ENCODE measurements at places on chromosomes 11 and 22. TPM values are rescaled to one million over a fixed set of nuclear protein-coding genes. Genes with fewer than 3 reads are reported as not detected.

The P4HA3 gene
- 0.12 TPM for total RNA-seq

The DRICH1 gene
- 0.79 TPM for total RNA-seq

The FBLN1 gene
- total RNA-seq, result 65.5 TPM

The OR8U1 gene
- total RNA-seq, result not detected

The TMEM121B gene
- total RNA-seq, result 0.12 TPM

The LDHAL6A gene
- total RNA-seq, result not detected

The FAR1 gene
- total RNA-seq, result 111 TPM

The TCN1 gene
- 0.67 TPM for total RNA-seq

DNA sequence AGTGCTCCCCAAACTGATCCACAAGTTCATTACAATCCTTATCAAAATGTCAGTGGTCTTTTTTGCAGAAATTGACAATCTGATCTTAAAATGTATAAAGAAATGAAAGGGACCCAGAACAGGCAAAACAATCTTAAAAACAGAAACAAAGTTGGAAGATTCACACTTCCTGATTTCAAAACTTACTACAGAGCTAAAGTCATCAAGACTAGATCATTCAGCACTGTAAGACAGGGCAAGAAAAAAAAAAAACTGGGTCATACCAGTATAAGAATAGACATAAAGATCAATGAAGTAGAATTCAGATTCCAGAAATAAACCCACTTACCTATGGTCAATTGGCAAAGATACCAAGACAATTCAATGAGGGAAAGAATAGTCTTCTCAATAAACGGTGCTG lies 4.5 kb upstream of the STK33 start:
- DNase-seq, result no peak

DNA sequence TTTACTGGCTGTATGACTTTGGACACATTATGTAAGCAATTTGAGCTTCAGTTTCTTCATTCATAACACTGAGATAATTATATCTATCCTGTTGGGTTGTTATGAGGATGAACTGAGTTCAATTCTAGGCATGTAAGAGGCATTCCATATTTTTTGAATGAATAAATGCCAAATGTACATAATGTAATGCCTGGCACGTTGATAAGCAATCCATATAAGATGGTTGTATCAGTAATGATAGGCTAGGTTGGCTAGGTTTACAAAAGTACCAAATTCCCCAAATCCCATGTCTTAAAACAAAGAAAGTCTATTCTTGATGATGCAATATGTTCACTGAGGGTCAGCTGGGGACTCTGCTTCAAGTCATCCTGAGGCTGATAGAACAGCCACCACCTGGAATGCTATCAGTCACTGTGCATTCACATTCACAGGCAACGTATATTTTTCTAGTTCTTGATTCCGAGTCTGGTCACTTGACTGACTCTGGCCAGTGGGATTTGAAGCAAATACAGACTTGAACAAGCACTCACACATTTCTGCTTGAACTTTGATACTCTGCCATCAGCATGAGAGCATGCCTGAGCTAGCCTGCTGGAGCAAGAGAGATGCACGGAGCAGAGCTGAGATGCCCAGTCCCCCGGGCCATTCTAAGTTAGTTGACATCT lies 104.0 kb upstream of the TIMP3 start:
- DNase-seq, result no peak

- no peak for DNase-seq
Measured at GRCh38 chr11:29978549-29978948, 38.3 kb downstream of the KCNA4 start.

DNA sequence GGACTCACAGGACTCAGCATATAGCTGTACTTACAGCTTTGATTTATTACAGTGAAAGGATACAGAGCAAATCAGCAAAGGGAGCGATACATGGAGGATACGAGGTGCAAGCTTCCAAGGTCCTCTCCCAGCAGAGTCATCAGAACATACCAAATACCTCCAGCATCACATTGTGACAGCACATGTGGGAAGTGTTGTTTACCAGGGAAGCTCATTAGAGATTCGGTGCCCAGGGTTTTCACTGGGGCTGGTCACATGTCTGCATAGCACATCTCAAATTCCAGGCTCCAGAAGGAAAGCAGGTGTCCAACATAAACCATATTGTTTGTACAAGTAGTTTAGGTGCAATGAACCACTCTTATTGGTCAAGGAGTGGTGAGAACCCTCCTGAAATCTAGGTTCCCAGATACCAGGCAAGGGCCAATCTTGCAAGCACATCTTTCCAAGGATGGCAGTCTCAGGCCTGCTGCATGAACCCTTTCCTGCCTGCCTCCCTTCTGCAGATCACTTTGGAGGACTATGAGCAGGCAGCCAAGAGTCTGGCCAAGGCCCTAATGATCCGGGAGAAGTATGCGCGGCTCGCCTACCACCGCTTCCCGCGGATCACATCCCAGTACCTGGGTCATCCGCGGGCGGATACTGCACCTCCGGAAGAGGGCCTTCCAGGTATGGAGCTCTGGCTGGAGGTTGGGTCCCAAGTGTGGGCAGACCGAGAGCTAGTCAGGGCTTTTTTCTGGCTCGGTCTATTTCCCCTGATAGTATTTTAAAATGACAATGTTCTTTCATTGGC lies 26.7 kb downstream of the AMPD3 start:
- DNase-seq, result no peak

DNA sequence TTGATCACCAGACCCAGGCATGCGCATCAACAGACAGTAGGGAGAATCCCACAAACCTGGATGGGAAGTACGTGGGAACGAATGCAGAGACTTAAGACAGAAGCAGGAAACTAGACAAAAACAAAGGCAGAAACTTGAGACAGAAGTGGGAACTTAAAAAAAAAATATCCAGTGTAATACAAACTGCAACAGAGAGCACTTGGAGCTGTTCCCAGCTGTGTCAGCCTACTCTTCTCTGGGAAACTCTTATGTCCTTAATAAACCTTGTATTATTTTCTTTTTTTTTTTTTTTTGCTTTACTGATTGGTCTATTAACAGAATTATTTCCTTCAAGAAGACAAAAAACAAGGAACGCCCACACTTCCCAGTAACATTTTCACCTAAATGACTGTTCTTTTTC lies 1818.1 kb upstream of the RAG2 start:
- DNase-seq, result no peak

DNA sequence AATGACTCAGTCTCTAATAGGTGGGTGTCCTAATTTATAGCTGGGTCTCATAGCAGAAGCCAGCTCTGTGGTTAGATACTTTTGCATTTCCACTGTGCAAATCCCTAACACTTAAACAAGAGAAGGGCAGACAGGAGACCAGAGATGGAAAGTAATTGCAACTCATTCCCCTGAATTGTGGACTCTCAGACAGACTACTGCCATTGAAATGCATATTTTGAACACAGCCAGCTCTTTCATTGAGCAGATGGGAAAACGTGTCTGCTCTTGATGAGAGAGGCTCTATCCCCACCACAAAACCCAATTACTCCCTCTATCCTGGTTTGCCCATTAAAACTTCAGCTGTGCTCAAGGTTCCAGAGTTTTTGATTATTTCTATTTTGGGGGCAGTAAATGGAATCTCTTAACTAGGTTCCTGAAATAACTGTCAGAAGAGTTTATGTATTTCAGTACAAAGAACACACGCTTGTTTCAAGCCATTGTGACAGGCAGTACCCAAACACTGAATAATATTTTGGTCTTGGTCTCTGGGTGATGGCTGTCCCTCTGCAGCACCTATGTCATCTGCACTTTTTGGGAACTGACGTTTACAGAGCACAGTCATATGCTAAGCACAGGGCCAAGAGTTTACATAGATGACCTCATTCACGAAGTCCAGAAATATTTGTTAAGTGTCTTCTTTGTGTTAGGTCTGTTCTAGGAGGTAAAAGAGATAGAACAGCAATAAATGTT lies 41.7 kb downstream of the FAM227A start:
- no peak for DNase-seq

DNA sequence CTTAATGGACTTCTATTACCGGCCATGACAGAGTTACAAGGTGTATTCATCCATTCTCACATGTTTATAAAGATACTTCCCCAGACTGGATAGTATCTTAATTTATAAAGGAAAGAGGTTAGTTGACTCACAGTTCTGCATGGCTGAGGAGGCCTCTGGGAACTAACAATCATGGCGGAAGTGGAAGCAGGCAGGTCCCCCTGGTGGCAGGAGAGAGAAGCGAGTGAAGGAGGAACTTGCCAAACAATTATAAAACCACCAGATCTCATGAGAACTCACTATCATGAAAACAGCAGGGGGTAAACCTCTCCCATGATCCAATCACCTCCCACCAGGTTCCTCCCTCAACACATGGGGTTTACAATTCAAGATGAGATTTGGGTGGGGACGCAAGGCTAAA lies 170.0 kb upstream of the PDGFD start:
- no peak for DNase-seq

DNA sequence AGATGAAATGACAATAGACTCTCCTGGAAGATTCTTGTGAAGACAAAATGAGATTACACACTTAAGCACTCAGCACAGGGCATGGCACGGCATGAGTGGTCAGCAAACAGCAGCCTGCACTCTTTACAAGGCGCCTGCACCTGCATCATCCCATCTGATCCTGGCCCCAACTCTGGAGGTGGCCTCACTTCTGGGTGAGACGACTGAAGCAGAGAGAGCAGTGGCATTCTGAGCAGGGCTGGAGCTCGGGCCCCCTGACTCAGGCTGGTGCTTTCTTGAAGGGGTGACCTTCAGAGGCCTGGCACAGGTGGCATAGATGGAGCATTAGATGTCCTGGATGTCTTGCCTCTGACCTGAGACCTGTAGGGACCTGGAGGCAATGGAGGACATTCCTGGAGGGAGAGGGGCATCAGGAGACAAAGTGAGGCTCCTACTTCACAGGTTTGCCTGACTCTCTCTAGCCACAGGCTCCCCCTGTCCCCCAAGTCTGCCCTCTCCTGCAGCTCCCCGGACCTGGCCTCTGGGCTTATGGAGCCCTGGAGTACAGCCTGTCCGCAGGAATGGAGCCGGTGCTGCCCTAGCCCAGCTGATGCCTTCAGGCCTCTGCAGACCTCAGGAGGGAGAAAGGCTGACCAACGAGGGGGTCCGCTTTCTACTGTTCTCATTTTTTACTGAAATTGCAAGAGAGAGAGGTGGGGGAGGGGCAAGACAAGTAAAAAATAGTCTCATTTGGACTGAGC lies 65.5 kb upstream of the THY1 start:
- DNase-seq, result no peak

DNA sequence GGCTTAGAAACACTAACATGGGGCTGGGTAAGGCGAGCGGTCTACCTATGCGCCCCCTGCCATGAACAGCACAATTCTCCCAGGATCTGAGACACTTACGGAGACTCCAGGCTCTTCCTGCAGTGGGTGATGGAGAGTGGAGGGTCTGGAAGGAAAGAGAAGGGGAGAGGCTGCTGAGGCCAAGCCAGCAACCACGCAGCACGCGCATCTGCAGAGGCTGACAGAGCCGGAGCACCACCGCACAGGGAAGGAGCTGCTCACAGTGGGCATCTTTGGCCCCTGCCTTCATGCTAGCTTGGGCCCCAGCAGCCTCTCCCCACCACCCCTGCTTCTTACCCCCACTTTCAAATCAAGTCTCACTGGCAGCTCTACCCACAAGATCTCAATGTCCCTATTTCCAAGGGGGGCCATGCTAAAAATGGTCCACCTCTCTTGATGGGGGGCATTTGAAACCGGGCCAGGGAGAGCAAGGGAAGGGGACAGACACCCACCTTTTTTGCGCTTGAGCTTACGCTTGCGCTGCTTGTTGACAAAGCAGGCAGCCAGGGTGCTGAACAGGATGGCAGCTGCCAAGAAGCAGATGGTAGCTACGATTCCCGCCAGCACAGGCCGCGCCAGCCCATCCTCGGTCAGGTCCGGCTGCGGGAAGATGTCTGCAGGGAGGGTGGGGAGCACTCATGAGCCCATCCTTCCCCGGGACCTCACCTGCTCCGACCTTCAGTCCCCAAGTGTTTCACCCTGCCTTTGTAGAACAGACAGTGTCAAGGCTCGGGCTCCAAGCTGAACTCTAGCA lies 34.5 kb downstream of the IGSF9B start:
- DNase-seq, result no peak

GRCh38 chr11:34650528-34650927 lies 29.6 kb downstream of the EHF start:
- DNase-seq, result no peak

DNA sequence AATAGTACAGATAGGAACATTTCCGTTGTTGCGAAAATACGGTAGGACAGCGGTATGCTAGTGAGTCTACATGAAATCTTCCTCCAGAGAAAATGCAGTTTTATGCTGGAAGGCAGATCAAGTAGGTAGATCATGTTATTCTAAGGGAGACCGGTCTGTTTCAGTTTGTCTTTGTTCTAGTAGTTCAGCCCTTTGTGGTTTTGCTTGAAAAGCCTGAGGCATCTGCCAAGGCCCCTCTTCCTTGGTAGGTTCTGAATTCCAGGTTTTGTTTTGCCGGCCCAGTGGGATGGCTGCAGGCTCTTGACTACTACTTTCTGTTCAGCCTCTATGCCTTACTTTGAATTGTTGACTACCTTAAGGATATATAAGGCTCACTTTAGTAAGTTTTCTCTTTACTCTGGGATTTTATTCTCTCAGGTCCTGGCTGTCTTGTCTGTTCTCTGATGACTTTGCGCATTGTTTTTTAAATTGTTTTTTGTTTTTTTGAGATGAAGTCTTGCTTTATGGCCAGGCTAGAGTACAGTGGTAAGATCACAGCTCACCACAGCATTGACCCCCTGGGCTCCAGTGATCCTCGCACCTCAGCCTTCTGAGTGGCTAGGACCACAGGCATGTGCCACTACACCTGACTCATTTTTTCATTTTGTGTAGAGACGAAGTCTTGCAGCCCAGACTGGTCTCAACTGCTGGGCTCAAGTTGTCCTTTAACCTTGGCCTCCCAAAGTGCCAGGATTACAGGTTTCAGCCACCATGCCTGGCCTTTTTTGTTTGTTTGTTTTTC lies 53.7 kb downstream of the HIPK3 start:
- no peak for DNase-seq

GRCh38 chr11:32172848-32173834 lies 82.3 kb downstream of the RCN1 start:
- peak; percentile 49 for DNase-seq

DNA sequence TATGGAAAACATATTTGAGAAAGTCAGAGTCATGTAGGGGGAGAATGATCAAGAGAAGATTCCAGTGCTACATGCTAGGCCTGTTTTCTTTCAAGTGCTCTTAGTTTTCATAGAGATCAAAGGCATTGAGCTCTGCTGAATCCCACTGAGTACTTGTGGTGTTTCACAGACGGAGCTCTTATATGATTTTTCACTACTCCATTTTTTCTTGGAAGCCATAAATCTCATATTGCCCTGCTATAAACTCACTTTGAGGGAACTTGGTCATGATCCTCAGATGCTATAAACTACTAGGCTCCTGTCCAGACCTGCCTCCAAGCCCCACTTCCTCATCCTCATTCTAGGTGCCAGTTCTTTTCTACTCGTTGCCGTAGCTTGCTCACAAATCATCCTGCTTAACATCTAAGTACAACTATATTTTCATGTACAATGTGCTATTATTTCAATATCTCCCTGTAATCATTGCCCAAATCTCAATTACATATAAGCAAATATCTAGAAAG lies 180.8 kb upstream of the CCDC179 start:
- DNase-seq, result peak; percentile 45

- no peak for DNase-seq
Measured at GRCh38 chr11:57972013-57972367, 51.7 kb upstream of the OR9Q1 start.

- no peak for DNase-seq
Measured at GRCh38 chr11:69080257-69080995, 31.7 kb downstream of the TPCN2 start.

All from colonic mucosa (tissue), 4 donors.